ENCODE measurements at places on chromosomes 16 and 17.

DNA sequence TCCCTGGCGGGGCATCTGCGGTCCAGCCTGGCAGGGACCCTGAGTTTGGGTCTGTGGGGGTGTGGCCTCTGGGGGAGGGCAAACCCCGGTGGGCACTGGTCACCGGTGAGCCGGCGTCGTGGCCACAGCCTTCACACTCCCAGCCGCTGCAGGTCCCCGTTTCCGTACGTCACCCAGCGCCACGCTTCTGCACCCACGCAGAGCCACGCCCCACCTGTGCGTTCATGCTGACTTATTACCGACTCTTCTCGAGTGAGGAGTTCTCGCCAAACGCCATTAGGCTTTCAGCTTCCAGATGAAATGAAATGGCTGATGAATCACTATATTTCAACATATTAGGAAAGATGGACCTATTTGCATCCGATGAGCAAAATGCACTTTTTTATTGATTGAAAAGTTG lies 8.8 kb upstream of the SSTR5 start:
- DNase-seq = no peak

- no peak for DNase-seq
Measured at GRCh38 chr17:8555062-8555461, 75.5 kb downstream of the MYH10 start.

- DNase-seq = no peak
Measured at GRCh38 chr16:85452364-85453193, 160.5 kb upstream of the GSE1 start.

DNA sequence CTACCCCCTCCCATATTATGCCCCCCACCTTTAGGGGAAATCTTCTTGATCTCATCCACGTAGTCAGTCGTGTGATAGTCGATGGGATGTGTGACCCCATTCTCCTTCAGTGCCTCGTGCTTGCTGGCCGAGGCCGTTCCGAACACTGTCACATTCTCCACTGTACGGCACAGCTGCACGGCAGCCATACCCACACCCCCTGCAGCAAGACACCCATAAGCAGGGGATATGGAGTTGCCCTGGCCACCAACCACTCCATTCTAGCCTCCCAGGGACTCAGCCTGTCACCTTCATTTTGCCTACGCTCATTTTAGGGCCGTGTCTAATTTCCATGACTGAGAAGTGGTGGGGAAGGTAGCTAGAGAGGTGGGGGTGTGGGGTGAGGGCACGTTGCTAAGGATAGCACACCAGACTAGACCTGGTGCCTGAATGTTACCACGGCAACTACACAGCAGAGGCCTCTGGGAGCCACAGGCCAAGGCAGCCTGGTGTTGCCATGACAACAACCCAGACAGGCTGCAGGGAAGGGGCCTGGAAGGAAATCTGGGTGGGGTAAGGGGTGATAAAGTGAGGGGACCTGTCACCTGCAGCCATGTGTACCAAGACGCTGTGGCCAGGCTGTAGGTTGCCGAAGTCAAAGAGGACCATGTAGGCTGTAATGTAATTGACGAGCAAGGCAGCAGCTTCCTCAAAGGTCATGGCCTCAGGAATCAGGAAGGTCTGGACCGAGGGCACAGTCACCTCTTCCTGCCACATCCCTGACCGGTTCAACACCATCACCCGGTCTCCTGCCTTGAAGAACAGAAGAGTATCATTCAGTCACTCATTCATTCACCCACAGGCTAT lies 4.0 kb downstream of the VAT1 start:
- no peak for DNase-seq

GRCh38 chr17:48394821-48395220 lies 35.2 kb downstream of the SKAP1 start:
- DNase-seq = no peak

DNA sequence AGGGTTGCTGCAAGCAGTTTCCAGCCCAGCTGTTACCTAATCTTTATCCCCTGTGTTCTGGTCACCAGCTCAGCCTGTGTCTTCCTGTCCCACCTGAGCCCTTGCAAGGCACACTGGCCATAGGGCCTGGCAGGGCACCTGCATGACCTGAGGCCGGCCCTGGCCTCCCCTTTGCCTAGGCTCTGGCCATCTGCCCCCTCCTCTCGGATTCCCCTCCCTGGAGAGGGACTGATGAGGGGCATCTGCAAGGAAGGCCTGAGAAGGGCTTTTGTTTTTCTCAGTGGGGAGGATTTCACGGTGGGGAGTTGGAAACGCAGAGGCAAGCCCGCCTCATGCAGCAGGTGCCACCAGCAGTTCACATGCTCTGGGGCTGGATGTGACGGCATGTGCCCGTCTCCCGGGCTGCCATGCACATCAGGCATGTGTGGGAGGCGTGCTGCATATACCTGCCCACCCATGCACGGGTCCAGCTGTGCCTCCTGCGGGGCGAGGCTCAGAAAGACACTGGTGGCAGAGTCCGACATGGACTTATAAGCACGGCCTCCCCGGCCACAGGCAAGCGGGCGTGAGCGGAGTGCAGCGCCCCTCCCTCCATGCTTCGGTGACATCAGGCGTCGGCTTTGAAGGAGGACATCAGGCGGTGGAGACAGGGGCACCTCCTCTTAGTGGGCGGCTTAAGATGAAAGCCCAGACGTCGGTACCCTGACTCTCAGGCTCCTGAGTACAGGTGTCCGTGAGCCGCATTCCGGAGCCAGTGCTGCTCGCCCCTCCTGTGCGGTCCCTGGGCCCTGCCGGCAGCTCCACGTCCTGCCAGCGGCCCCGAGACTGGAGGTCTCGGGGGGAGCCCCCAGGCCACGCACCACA lies 16.5 kb downstream of the ASPSCR1 start:
- DNase-seq = no peak

DNA sequence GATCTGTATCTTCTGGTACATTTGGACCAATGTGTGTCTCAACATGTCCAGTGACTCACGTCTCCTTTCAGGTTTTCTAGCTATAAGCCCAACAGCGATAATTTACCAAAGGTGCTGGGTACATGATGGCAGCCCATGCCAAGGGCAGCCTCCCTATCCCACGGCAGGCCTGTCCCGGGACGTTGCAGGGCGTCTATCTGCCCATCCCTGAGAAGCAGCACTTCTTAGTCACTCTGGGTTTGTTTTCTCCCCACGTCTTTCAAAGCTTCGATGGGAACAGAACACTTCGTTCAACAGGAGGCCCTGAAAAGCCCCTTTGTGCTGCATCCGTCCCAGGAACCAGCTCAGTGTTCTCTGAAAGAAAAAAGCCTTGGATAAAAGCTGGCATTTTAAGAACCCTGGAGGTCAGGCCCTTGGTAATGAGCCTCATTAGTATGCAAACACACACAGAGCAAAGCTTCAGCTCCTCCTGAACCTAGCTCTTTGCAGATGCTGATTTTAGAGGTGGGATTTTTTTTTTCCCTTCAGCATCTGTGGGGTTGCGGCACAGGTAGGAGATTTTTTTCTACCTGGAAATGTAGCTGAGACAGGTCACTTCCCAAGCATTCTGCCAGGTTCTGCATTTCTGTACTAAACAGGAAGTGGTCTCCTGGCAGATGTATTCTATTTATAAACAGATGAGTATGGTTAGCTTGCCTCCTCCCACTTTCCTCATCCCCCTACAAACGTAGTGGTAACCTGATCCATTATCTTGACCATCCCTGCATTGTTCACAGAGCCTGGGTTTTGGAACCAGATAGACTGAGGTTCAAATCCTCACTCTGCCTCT lies 17.5 kb upstream of the MT4 start:
- DNase-seq = peak; percentile 54

All from OCI-LY7 (cell line).